Stimulated activated CD8-positive, alpha-beta memory T cell treated with anti-CD3 and anti-CD28 coated beads, Interleukin-7, amount 100 ng/mL, for 1 hour (primary cell): ENCODE measurements at places on chromosomes 11 and 22.

DNA sequence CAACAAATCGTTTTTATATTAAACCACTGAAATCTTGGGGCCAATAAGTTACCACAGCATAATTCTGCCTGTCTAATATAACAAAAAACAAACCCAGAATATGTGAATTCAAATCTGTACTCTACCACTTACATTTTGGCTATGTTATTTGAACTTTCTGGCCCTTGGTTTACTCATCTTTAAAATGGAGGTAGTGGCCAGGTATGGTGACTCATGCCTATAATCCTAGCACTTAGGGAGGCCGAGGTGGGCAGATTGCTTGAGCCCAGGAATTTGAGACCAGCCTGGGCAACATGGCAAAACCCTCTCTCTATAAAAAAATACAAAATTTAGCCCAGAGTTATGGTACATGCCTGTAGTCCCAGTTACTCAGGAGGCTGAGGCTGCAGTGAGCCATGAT is 84.2 kb downstream of the FAM168A start:
- no peak for DNase-seq

- DNase-seq, result no peak
These were observed 194.3 kb upstream of the BDNF start for GRCh38 chr11:27894552-27894951.

DNA sequence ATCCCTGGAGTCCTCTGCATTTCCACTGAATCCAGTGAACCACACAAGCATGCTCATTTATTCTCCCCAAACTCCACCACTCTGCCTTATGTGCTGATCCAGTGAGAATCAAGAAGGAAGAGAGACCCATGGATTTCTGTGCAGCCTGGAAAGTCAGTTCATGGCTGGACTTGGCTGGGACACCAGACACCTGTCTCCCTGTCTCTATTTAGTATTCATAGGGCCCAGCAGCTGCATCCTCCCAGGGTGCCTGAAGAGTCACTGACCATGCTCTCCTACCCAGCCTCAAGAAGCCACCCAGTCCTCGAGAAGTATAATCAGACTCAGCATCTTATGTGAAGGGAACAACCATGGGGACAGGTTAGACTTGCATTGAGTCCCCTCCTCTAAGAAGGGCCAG is 83.2 kb downstream of the ZNF280B start:
- DNase-seq, result no peak

GRCh38 chr11:93986716-93987115 is 34.4 kb upstream of the HEPHL1 start:
- no peak for DNase-seq

GRCh38 chr11:60326955-60327354 is at the start of gene MS4A6E:
Gene MS4A6E (plus strand): TSS chr11:60327255. CDS start chr11:60334896, 7,641 bp downstream.
- no peak for DNase-seq

DNA sequence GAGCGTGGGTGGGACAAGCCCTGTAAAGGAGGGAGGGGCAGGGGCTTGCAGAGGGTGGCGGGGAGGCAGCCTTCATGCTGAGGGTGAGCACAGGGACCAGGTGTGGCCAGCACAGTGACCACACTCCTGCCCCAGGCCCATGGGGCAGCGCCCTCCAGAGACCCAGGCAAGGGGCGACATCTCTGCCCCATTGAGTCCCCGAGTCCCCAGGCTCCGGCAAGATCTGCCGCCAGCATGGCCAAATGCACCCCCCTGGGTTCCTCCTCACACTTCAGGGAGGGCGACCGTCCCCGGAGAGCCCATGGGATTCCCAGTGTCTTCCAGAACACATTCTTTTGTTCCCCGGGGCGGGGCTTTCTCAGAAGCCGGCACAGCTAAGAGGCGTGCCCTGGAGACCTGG is 362.5 kb downstream of the TBC1D22A start:
- no peak for DNase-seq

- DNase-seq, result no peak
These were observed 13.2 kb downstream of the OOSP3 start for GRCh38 chr11:59891781-59892181.

GRCh38 chr11:1548221-1549070 is 23.6 kb downstream of the DUSP8 start:
- DNase-seq, result no peak

DNA sequence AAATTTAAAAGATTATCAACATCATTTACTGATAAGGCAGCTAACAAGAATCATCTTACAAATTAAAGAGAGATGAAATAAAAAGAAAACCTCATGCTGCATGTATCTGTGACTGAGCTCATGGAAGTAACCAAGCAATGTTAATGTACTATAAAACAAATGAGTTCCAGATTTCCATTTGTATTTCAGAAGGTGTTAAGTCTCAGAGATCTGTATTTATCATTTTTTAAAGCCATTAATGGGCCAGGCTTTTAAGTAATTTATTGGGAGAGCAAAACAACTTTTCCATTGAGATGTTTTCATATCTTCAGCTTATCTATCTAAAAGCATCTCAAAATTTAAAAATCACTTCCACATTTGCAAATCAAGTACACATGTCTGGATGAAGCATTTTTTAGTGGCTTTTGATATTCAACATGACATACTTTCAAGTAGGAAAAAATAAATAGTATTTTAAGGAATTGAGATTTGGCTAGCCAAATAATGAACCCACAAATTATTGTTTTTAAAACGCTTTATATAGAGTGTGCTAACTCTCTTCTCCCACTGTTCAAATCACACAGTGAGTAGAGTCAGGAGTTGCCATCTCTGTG is 17.9 kb upstream of the BBOX1 start:
- no peak for DNase-seq

GRCh38 chr11:76667856-76668255 is 2.7 kb downstream of the LRRC32 start:
- no peak for DNase-seq

DNA sequence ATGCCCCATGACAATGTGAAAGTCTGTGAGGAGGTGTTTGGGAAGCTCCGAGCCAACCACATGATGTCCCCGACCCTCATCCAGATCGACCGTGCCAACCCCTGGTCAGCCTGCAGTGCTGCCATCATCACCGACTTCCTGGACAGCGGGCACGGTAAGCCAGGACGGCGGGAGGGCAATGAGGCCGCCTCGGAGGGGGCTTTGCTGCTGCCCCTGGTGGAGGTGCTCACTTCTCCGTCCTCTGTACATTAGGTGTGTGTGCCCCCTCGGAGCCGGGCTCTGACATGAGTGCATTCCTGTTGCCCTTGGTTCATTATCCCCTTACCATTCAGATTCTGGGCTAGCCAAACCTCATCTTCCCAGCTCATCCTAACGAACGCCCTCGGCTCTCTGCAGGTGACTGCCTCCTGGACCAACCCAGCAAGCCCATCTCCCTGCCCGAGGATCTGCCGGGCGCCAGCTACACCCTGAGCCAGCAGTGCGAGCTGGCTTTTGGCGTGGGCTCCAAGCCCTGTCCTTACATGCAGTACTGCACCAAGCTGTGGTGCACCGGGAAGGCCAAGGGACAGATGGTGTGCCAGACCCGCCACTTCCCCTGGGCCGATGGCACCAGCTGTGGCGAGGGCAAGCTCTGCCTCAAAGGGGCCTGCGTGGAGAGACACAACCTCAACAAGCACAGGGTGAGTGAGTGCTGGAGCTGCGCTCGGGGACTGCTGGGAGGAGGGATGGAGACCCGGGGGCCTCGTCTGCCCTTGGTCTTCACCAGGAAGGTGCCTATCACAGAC is 13.8 kb downstream of the ADAMTS15 start:
- DNase-seq, result no peak

DNA sequence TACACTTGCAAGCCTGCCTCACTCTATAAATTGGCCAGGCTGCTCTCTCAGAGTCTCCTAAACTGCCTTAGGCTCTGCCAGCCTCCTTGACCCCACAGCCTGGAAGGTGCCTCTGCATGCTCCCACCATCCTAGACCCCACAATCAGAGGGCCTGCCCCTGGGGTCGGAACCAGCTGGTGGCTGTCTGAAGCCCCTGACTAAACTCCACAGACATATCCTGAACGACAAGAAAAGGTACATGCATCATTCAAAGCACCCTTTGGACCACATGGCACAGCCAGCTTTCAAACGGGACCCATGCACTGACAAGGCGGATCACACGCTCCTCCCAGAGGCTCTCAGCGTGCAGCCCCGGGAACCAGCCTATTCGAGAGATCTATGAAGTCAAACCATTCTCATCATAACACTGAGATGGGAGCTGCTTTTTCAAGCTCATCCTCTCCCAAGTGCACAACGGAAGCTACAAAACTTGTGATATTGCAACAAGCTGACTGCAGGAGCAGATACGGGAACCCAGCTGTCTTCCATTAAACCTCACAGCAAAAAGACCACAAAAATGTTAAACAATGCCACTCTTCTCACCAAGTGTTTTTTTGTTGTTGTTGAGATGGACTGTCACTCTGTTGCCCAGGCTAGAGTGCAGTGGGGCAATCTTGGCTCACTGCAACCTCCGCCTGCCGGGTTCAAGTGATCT is 8.1 kb downstream of the SHANK2 start:
- no peak for DNase-seq

GRCh38 chr11:86201371-86201884 is 43.1 kb upstream of the EED start:
- no peak for DNase-seq

DNA sequence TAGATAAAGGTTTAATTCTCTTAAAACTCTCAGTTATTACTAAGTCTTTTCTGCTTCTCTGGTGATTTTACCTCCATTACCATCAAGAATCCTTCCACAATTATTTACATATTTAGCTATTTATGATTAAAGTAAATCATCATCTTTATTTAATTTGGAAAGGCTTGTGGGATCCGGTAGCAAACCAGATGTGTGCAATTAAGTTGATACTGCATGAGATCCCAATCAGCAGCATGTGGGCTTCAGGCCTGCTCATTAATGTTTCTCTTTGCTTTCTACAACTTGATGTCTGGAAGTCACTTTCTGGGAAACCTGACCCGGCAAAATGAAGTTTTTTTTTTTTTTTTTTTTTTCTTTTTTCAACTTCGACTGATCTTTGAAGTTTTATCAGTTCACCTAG is 558.4 kb upstream of the ANO5 start:
- DNase-seq, result no peak

DNA sequence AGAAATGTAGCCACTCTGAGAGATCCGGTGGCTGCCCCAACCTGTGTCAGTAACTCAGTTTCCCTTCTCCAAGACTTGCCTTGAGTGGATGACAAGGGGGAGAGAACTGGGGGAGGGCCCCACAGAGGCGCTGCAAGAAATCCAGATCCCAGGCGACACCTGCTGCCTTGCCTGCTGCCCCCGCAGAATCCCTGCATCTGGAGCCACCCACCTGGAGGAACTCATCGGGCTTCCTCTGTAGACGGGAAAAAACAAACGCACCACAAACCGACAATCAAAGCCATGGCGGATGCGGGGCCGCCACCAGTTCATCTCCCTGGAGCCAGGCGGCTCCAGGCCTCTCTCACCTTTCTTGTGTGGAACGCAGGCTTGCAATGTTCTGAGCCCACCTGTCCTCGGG is 40.2 kb downstream of the MACROD1 start:
- DNase-seq, result no peak

- DNase-seq, result no peak
These were observed 358.2 kb downstream of the DDX10 start for GRCh38 chr11:109023036-109023435.

- no peak for DNase-seq
These were observed 774 bp upstream of the E2F8 start for GRCh38 chr11:19241260-19242178.

DNA sequence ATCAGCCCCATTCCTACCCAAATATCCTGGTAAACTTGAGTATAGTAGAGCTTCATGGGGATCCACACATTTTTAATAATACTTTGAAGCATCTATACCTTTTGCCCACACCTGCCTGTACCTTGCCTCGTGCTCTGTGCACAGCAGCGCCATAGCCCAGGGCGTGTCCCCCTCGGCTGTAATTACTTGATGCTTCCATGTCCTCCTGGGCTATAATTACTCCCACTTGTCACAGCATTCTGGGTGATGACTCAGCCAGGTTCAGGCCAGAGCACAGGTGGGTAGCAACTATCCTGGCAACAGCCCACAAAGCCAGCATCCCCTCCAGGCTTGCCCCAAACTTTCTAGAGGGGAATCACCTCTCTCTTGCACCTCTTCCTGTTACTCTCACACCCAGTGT is 23.7 kb upstream of the SLC36A4 start:
- no peak for DNase-seq

GRCh38 chr22:38218661-38219622 is 17.1 kb downstream of the MAFF start:
- no peak for DNase-seq

DNA sequence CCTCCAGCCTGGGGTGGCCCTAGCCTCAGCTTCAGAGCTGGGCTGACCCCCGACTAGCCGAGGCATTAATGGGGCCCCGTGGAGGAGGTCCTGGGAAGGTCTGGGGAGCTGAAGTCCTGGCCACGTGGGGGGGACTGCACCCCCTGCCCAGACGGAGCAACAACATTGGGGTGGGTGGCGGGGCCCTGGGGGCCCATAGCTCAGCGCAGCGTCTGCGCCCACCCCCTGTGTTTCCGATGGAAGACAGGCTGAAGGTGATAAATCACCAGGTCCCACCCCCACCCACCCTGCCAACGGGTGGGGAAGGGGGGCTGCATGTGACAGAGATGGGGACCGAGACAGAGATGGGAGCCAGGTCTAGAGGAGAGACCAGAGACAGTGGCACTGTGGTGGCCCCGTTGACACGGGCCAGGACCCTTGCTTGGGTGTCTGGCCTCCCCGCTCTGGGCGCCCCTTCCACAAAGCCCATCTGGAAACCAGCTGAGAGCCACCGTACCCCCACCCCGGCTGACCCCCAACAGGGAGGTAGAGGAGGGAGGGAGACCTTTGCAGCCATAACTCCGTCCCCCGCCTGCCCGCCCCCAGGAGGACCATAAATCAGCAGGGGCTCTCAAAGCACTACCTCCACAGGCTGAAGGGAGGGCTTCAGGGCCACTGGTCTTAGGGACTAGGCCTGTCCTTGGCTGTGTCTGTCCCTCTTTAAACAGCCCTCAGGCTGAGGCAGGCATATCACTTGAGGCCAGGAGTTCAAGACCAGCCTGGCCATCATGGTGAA is 8.2 kb downstream of the GP1BB start:
- no peak for DNase-seq

- no peak for DNase-seq
These were observed 324.5 kb downstream of the LRRC4C start for GRCh38 chr11:41134971-41135370.

DNA sequence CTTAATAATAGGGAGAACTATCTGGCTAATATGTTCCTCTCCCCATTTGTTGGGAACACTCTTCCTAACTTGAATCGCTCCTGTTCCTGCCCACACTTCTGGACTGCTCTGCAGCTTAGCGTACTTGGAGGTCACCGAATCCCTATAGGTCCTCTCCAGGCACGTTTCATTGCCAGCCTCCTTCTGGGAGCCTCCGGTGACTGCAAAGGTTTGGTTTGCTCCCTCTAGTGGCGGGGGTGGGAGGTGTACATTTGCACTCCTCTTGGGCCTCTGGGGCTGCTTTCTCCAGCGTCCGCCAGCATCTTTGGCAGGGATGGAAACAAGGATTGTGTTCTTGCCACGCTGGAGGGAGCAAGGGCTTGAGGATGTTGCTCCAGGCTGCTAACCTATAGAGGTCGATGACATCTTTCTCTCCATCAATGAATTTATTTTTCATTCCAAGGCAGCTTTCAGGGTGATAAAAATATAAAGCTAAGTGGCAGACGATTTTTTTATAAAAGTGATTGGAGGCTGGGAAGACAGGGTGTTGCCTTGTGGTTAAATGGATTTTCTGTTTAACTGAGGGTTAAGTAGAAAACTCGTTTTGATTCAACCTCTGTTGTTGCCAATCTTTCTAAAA is 48.7 kb downstream of the TSPAN18 start:
- peak; percentile 13 for DNase-seq

GRCh38 chr11:95229199-95229992 is 1.6 kb downstream of the SESN3 start:
- DNase-seq, result no peak

- no peak for DNase-seq
These were observed 4.9 kb upstream of the CYTH4 start for GRCh38 chr22:37277384-37277783.
